ENCODE measurements at places on chromosomes 6 and 20.

DNA sequence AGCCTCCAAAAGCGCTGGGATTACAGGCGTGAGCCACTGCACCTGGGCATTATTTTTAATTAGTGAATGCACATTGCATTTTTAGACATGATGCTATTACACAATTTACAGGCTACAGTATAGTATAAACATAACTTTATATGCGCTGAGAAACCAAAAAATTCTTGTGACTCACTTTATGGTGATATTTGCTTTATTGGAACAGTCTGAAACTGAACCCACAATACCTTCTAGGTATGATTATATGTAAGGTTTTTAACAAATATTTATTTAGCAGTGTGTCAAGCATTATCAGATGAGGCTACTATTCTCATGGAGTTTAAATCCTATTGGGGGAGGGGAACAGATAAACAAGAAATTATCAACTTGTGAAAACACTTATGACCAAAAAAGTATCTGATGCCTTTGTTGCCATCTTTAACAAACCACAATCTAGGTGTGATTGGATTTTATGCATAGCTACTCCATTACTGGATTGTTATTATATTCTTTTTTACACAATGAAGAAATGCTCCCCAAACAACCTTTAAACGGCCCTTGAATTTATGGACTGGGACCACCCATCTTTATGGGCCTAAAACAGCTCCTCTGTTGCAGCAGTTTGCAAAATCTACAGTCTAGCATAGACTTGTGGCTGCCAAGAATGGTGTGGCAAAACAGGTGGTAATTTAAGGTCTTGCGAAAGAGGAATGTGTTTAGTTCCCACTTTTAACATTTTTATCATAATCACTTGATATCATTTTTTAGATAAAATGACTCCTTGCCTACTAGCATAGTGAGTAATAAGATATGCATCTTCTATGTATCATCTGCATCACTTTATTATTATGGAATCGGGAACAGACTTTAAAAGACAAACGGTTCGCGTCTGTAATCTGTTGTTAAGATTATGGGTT lies 159.2 kb upstream of the C6orf118 start:
- DNase-seq = no peak

DNA sequence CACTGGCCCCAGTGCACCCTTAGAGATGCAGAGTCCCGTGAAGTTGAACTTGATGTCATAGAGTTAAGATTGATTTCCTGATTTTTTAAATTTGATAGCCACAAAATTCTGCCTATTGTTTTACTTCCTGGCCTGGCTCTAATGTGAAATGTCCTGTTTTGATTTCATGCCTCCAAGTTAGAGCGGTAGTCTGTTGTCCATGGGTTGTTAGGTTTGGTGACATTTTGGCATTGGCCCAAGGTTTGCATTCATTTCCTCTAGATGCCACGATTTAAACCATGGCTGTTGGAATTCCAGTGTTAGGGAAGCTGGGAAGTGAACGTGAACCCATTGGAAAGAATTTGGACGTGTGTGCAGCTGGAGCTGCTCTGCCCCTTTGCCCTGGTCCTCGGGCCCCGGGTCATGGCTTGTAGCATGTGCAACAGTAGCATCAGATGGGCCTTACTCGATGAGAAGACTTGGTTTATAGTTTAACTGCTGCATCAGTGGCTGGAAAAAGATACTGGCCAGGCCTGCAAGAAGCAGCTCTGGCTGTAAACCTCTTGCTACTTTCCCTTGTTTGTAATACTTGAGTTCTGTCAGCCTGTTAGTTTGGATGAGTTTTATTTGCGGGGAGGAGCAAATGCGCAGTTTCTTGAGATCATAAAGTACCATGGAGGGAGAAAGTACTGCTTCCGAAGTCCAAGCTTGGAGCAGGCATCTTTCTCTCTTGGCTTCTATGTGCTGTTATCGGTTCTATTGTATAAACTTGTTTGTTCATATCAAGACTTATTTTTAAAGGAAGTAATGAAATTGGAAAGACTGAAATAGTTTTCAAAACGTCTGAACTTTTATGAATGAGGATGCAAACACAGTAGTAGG lies 121.4 kb upstream of the CLDN20 start:
- no peak for DNase-seq

GRCh38 chr6:52059821-52060220 lies 27.6 kb downstream of the PKHD1 start:
- no peak for DNase-seq

GRCh38 chr6:22071270-22072041 lies 225.4 kb downstream of the PRL start:
- peak; percentile 34 for DNase-seq

GRCh38 chr6:40819182-40819834 lies 219.7 kb downstream of the UNC5CL start:
- DNase-seq = no peak

GRCh38 chr6:42177514-42178364 lies 4.6 kb downstream of the GUCA1A start:
- DNase-seq = no peak
